ENCODE measurements at places on chromosomes 1 and 21.

- peak overlapping the region; percentile 15 for H3K27ac ChIP-seq
- no peak for DNase-seq
- H3K4me1 ChIP-seq, result peaks cover 12% of the 10 kb centered on the region
Observed at GRCh38 chr1:82464362-82465001, 663.7 kb downstream of the ADGRL2 start.

DNA sequence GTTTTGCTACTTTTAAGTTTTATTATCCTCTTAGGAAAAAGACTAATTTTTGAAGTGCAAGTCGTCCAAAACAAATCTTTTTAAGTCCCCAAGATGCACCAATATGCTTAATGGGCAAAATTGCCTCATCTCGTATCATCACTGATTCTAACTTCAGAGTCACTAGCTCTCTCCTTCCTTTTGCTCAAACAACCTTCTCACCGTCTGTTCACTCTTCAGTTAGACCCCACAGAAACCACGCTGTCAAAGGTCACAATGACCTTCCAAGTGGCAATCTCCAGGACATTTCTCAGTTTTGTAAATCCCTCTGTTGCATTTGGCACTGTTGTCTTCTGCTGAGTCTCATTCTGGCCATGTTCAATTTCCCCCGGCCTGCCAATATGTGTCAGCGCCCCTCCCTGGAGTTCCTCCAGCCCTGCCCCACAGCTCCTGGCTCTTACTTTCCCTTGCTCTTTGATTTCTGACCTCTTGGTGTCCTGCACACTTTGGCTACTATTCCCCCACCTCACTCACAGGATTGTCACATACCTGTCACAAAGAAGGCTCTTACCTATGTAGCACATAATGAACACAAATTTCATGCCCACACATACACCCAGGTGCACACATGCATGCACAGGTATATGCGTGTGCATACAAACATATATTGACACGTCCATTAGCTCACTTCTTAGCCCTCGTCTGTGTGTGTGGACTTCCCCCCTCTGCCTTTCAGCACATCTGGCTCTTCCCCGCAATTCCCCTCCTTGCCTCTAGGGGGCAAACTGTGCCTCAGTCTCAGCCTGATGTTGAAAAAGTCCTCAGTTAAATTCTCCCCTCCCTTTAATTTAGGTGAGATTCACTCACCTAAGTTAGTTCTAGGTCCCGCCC, 354.0 kb upstream of the DUSP10 start:
- H3K4me1 ChIP-seq, result no peaks in the 10 kb centered on the region
- peaks cover 6% of the 10 kb centered on the region for H3K27me3 ChIP-seq

DNA sequence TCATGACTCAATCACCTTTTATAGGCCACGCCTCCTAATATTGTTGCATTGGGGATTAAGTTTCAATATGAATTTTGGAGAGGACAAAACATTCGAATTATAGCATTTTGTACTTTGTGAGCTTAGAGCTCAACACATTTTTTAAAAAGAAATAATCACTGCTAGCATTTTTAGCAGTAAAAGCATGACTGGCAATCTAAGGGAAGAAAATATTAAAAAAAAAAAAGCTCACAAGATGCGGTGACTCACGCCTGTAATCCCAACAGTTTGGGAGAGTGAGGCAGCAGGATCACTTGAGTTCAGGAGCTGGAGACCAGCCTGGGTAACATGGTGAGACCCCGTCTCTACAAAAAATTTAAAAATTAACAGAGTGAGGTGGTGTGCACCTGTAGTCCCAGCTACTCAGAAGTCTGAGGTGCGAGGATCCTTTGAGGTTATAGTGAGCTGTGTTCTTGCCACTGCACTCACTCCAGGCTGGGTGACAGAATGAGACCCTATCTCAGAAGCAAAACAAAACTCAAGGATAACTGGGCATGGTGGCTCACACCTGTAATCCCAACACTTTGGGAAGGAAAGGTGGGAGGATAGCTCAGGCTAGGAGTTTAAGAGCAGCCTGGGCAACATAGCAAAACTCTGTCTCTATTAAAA, 28.8 kb upstream of the DIPK1A start:
- no peak overlapping the region for H3K27ac ChIP-seq
- no peaks in the 10 kb centered on the region for H3K4me1 ChIP-seq
- no peak for DNase-seq
- H3K4me3 ChIP-seq, result no peak overlapping the region

GRCh38 chr1:86472767-86473166, 4.0 kb downstream of the CLCA1 start:
- no peak overlapping the region for H3K27ac ChIP-seq
- H3K4me1 ChIP-seq, result peaks cover 3% of the 10 kb centered on the region
- H3K4me3 ChIP-seq, result no peak overlapping the region
- DNase-seq, result no peak
- peaks cover 27% of the 10 kb centered on the region for H3K27me3 ChIP-seq

DNA sequence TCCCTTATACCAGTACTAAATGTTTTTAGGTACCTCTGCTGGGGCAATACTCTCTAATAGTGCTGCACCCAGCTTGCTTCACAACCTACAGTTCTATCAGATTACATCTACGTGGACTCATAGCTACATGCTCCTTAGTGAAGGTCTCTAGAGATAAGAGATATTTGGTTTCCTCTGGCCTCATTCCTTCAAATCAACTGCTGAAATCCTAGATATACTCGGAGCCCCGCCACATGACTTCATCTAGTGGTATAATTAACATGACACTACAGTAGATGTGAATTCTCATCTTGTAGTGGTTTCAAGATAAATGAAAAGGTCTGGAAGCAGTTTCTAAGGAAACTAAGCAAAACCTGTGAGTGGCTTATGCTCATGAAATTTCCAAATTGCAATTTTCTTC, 115.4 kb downstream of the SMYD2 start:
- peaks cover 4% of the 10 kb centered on the region for H3K4me1 ChIP-seq
- peaks cover 66% of the 10 kb centered on the region for H3K36me3 ChIP-seq
- no peak overlapping the region for H3K4me3 ChIP-seq
- H3K27me3 ChIP-seq, result no peaks in the 10 kb centered on the region
- no peak for DNase-seq

DNA sequence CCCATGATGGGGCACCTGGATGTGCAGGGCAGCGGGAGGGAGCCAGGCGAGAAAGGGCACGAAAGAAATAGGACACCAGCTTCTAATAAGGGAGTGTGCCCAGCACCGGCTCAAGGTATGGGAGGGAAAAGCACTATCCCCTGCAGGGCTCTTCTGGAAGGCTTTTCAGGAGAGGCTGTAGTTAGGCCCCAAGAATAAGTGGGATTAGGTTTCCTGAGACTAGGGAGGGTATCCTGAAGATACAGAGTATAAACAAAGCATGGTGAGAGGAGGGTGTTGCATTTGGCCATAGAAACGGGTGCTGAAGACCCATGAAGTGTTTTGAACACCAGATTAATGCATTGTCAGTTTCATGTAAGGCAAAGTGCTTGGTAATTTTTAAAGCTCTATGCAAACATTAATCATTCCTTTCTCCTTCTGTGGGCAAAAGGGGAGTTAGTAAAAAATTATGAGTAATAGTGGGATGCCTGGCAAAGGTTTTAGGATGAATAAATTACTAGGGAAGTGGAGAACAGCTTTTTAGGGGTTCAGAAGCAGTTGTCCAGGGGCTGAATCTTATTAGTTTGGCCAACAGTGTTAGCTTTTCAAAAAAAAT, 74.0 kb downstream of the SYT6 start:
- no peaks in the 10 kb centered on the region for H3K4me1 ChIP-seq
- no peak overlapping the region for H3K27ac ChIP-seq
- H3K27me3 ChIP-seq, result peaks cover 6% of the 10 kb centered on the region
- H3K4me3 ChIP-seq, result no peak overlapping the region
- H3K36me3 ChIP-seq, result no peaks in the 10 kb centered on the region
- DNase-seq, result no peak

DNA sequence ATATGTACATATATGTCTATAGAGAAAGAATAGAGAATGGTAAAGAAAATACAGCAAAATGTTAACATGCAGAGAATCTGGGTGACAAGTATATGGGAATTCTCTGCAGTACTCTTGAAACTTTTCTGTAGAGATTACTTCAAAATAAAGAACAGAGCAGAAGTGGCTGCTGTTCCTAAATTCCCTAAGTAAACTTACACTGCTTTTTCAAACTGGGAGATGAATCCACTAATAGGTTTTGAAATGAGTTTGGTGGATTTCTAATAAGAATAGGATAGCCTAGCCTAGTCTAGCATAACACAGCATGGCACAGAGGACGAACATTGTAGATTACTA, 450 bp upstream of the CR2 start:
- no peak for DNase-seq
- H3K27ac ChIP-seq, result no peak overlapping the region
- H3K27me3 ChIP-seq, result peaks cover 46% of the 10 kb centered on the region
- peaks cover 8% of the 10 kb centered on the region for H3K4me1 ChIP-seq
- H3K36me3 ChIP-seq, result no peaks in the 10 kb centered on the region

DNA sequence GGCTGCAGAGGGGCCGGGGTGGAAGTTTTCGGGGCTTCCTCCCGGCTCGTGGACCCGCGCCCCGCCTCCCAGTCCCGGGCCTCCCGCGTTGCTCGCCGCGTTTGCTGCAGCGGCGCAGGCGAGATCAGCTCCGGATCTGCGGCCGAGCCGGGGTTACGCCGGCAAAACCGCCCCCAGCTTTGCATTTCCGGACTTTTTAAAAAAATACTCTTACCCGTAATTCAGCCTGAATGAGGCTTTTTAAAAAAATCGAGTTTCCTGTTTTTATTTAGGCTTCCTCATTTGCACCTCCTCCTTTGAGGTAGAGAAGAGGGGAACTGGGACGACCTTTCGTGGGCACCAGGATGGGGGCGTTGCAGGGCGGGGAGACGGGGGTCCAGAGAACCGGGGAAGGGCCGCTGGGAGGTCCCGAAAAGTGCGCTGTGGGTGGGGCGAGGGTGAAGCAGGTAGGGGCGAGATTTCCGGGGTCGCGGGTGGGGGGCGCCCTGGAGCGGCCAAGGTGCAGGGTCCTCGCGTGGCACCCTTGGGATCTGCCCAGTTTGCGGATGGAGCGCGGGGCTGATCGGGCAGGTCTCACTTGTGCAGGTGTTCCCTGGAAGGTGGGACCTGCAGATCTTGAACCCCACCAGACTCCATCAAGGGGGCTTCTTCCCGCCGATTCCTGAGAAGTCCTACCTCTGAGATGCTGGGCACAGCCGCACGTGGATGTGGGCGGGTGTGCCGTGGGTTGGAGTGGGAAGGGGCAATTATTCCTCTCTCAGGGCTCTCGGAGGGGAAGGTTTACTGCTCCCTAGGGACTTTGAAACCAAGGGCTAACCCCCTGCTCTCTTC, 1.1 kb downstream of the PIK3CD start:
- H3K4me3 ChIP-seq, result peak overlapping the region; percentile 52
- H3K27me3 ChIP-seq, result peaks cover 59% of the 10 kb centered on the region
- no peaks in the 10 kb centered on the region for H3K36me3 ChIP-seq
- no peak overlapping the region for H3K27ac ChIP-seq
- DNase-seq, result no peak

DNA sequence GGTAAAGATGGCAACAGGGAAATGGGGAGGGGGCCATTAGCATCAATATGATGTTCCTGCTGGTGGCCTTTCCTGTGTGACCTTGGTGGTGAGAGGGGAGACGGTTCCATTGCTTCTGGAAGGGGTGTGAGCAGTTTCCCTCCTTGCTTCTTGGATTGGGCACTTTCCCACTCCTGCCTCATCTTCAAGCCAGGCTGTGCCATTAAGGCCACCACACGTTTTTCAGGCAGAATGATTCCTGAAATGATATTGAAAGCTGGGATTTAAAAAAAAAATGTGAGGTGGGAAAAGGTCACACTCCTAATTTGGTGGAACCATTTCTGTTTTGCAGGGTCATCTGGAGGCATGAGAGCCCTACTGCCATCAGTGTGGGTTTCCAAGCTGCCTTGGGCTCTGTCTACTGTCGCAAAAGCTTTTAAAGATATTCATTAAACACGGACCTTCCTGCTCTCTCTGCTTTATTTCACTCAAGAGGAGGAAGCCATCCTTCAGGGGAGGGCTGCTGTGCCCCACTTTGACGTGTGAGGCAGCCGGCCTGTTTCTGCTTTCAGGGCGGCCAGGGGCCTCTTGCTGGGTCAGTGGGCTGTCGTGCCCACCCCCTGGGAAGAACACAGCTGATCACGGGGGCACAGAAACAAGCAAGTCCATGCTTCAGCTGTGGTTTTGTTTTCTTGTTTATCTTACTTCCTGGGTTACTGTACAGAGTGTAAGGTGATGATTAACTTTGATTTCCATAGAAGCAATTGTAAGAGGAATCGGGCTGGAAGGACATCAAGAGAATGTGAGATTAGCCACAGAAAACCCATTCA, 8.0 kb downstream of the RIIAD1 start:
- no peaks in the 10 kb centered on the region for H3K4me1 ChIP-seq
- H3K27ac ChIP-seq, result no peak overlapping the region
- H3K27me3 ChIP-seq, result peaks cover 44% of the 10 kb centered on the region
- no peak overlapping the region for H3K4me3 ChIP-seq

DNA sequence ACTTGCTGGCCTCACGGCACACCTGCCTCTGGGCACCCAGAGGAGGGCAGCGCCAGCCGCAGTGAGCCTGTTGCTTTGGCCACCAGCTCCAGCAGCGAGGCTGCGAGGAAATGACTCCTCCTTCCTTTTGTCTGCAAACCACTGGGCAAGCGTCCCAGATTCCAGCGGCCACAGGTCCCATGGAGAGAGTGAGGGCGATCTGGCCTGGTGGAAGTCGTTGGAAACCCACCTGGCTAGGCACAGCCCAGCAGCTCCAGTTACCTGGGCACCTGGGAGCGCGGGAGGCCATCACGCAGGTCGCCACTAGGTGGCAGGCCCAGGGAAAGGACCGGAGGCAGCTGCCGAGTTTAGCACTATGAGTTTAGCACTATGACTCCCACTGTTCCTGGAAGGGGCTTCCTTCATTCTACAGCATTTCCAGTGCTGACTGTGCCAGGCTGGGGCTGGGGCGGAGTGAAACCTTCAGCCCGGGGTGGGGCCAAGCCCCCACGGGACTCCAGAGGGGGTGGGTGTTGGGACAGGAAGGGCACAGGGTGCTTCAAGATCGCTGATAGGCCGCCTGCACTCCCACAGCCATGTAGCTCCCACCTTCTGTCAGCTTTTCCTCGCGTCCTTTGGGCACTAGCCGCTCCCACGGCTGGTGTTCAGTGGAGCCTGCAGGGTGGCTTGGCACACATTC, 1.1 kb upstream of the ESPN start:
- DNase-seq, result peak; percentile 77
- H3K36me3 ChIP-seq, result no peaks in the 10 kb centered on the region

DNA sequence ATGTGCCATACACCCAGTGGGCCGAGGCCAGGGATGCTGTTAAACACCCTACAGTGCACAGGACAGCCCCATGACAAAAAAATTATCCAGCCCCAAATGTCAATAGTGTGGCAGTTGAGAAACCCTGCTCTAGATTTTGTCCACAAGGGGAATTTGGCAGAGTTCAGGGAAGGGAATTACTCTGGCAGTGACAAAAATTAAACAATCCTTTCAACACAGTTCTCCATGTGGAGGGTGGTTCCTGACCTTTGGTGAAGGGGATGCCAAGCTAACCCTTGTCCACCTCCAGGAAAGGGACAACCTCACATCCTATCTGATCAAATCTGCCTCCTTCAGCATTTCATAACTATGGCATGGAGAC, 28.4 kb upstream of the CD84 start:
- H3K36me3 ChIP-seq, result no peaks in the 10 kb centered on the region
- H3K27me3 ChIP-seq, result peaks cover 25% of the 10 kb centered on the region
- DNase-seq, result no peak
- no peak overlapping the region for H3K4me3 ChIP-seq

Measured in mesothelial cell of epicardium (in vitro differentiated cells).